ENCODE measurements at places on chromosomes 5 and 9.

GRCh38 chr5:117759849-117760499 lies 1185.4 kb upstream of the SEMA6A start:
- DNase-seq: no peak

DNA sequence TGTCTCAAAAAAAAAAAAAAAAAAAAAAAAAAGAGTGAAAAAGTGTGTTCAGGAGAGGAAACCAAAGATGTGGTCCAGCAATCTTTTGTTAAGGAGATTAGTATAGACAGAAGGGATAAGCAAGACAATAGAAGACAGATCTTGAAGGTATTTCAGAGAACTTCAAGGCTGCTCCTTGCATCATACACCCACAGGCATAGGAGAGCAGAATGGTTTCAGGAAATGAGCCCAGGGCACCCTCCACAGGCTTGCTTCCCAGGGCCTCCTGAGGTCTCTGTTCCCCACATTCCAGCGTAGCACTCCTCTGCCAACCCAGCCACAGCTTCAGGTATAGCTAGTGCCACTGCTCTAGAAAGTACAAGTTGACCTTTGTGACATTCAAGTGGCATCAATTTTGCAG lies 65.8 kb downstream of the FSTL4 start:
- no peak for DNase-seq

GRCh38 chr5:121668635-121669034 lies 183.0 kb upstream of the FTMT start:
- no peak for DNase-seq

DNA sequence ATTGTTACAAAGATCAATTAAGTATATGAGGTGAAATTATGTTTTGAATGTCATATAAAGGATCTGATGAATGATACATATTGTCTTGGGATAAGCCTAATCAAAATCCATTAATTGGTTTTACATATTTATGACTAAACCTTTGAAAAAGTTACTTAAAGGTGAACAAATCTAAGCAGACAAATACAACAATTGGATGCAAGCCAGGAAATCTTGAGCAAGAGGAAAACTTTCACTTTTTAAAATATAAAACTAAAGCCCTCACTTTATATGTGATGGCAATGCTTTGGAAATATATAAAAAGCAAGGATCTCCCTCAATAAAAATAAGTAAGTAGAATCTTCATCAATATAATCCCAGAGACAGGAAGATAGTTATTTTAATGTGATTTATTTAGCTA lies 80.1 kb downstream of the EDIL3 start:
- no peak for DNase-seq

DNA sequence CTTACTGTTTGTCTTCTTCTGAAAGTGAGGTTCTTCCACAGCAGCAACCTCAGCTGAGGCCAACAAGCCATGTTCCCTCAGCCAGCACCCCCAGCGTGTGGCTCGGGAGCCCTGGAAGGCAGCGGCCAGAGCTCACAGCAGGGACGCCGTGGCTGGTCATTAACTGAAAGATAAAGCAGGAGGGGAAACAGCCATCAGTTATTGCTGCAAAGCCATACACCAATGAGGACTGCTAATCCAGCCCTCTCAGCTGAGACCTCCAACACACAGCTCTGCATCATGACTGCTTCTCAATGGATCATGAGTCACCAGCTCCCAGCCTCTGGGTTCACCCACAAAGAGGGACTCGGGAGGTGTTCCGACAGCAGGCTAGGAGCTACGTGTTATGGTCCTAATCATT lies 24.3 kb downstream of the ABCA1 start:
- no peak for DNase-seq

- DNase-seq: no peak
Measured at GRCh38 chr5:143583409-143583808, 179.9 kb upstream of the NR3C1 start.

DNA sequence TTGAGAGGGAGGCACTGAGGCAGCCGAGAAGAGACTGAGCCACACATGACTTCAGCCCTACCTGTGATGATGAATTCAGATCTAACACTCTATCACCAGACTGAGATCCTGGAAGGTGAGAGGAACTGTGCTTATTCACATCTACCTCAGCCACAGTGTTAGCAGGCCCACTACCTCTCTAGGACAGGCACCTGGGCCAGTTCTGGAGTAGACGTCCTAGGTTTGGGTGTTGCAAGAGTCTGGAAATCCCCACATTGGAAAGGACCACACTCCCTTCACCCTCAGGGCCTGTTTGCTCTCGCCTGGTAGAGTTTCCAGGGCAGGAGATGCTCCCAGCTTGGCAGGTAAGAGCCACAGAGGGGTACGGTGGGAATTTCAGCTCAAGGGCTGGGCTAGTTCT lies 113.8 kb upstream of the CCL21 start:
- DNase-seq: no peak

DNA sequence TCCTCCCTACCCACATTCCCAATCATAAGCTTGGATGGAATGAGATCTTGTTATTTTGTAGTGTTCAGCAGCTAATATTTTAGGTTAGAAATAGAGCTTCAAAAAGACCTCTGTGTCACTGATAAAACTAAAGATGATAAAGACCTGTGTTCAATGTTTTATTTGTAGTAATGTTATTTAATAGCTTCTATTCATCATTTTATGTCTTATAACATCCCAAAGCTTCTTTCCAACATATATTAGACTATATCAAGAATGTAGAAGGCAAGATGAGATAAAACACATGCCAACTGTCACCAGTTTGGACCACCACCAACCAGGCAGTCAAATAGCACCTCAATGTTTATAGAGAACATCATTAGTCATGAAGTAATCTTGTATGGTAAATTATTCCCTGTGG lies 409.5 kb upstream of the ITGA1 start:
- no peak for DNase-seq

GRCh38 chr9:37775216-37775919 lies 9.5 kb downstream of the EXOSC3 start:
- no peak for DNase-seq

DNA sequence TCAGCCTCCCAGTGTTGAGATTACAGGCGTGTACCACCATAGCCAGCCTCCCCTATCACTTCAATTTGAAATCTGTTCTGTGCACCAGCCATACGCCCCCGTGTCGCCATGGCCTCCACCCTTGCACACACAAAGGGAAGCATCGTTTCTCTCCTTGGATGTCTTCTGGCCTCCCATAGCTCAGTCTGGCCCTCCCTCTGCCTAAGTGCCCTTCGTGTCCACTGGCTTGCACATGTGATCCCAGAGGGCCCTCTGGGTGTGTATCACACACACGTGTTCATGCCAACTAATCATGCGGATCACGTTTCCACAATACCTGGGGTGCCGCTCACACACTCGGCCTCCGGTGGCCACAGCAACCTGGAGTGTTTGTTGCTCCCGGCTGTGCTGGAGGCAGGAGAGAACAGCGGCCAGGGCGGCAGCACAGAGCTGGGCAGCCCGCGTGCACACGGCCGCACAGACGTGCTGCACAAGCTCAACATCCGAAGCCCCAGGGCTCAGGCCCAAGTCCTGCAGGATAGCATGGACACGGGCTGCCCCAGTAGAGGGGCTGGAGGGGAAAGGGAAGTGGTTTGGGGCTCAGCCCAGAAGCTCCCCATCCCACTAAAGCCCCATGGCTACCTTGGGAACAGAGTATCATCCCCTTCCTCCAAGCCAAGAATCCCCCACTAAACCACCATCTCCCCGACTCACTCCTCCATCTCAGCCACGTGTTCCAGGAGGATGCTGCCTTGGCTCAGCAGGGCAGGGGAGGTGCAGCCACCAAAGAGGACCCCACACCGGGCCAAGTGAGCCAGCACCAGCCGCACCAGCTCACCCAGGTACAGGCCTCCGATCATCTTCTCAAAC lies 10.9 kb downstream of the HK3 start:
- DNase-seq: no peak

DNA sequence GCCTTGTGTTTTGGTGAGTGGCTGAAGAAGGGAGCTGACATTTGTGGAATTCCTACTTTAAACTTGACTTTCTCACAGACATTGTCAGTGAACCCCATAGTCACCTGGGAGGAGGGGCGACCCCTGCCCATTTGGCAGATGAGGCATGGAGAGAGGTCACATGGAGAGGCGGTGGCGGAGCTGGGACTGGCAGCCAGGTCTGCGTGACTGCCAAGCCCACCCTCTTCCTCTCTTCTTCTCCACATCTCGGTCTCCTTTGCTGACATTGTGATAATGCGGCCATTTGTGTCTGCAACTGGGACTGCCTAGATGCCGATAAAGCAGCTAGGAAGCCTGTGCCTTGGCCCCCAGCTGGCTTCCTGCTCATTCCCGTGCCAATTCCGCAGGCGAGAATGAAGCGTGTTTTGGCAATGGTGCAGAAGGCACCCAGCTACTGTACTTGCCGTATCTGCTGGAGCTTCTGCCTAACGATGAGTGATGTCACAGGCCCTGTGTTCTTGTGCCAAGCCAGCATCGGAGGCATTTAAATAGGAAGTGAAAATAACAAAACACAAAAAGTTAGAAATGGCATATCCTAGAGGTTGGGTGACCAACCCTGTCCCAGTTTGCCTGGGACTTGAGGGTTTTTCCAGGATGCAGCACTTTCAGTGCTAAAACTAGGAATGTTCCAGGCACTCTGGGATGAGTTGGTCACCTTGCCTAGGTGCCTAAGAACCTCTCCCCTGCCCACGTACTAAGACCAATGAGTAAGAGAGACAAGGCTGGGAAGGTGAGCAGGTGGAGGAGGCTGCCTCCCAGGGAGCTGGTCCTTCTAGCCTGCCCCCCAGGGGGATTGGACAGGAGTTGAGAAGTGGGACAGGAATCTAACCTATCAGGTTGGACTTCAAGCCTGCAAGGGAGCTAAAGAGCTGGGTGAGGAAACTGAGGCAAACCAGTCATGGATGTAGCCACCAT lies 23.6 kb downstream of the OLFML2A start:
- peak; percentile 49 for DNase-seq

GRCh38 chr9:15154677-15155076 lies 152.3 kb downstream of the TTC39B start:
- no peak for DNase-seq

DNA sequence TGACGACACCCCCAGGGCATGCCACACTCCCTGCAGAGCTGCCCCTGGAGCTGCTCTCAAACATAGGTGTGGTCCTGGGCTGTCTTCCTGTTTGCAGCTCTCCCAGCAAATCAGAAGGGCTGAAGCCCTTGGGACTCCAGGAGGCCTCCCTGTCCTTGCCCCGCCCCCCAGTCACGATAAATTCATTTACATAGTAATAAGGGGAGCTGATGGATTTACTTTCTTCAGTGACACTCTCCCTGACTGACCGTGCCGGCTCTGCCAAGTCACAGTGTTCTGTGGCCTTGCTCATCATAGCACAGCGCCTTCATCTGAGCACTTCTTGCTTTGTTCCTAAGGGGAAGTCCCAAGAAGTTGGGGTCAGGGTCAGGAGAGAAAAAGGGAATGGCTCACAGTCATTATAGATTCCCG lies 121.4 kb downstream of the ENC1 start:
- DNase-seq: no peak

- DNase-seq: peak; percentile 83
Measured at GRCh38 chr9:79685577-79685976, 113.8 kb downstream of the TLE4 start.

GRCh38 chr9:14080959-14081542 lies 232.9 kb downstream of the NFIB start:
- no peak for DNase-seq

GRCh38 chr9:2655411-2655901 lies 33.9 kb downstream of the VLDLR start:
- DNase-seq: peak; percentile 91

DNA sequence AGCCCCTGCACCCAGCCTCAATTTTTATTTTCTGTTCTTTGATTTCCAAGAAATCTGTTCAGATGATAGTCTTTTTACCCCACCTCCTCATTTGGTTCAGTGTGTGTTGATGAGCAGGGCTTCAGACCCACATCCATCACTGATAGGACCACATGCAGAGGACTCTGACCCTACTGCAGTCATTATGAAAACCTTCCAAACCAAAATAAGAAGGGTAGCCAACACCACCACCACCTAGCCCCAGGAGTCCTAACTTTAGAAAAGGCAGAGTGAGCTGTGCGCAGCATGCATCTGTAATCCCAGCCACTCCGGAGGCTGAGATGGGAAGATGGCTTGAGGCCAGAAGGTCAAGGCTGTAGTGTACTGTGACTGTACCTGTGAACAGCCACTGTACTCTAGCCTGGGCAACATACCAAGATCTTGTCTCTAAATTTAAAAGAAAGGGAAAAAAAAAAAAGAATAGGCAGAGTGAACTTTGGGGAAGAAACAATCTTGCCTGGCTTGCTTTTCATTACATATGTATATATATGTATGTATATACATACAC lies 13.0 kb downstream of the CDKN2AIPNL start:
- DNase-seq: no peak

DNA sequence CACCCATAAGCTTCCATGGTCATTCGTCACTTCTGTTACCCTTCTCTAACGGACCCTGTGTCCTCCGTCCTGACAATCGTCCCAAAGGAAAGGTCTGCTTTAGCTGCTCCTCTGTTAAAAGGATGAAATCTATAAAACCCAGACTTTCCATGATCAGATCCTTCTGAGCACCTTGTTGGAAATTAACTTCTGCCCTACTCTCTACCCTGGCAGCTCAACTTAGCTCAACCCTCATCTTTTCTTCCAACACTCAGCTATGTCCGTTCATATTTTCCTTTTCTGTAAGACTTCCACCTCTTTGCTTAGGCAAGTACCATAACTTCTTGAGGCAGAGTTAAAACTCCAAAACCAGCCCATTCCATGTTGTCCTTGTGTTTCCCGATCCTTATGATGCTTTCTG lies 205.4 kb downstream of the SPATA31A6 start:
- no peak for DNase-seq

GRCh38 chr5:169300468-169301385 lies at the start of gene SLIT3:
SLIT3 (minus strand) TSS chr5:169301139; CDS start chr5:169300709, 430 bp downstream.
- peak; percentile 92 for DNase-seq

- DNase-seq: peak; percentile 31
Measured at GRCh38 chr5:72790186-72790585, 26.3 kb upstream of the TNPO1 start.

DNA sequence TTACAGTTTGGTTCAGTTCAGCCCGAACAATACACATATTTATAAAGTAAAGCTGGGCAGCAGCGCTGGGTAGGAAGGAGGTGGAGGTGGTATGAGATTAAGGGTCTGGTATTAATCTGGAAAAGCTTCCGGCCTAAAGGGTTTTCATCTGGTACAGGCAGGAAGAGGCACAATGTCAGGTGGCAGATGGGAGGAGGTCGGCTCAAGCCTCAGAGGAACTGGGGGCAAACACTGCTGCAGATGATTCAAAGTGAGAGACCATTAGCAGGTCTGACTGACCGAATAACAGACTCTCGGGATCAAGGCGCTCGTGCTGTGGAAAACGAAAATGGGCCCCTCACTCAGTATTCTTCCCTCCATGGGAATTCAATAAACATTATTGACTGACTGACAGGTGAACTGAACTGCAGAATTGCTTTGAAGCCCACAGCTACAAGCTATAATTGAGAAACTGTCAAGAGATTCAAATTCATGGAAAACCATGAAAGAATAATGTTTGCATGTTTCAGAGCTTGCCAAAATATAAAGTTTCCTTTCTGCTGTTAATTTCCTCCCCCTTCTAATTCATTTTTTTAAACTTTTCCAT lies 75.3 kb downstream of the TMEM167A start:
- DNase-seq: no peak
